Left ventricle myocardium inferior (tissue), 1 donor: ENCODE measurements at places on chromosomes 1 and 21. TPM values are rescaled to one million over a fixed set of nuclear protein-coding genes. Genes with fewer than 3 reads are reported as not detected.
A peak's percentile ranks its signal among the peaks of the same experiment; 100 is the strongest.

RBM11 gene
- total RNA-seq: 0.30 TPM

SPRR5 gene
- not detected for total RNA-seq

SERINC2 gene
- total RNA-seq: 1.6 TPM

TP73 gene
- 0.05 TPM for total RNA-seq

AKNAD1 gene
- not detected for total RNA-seq

TNNT2 gene
- 8,708 TPM for total RNA-seq

C1QC gene
- total RNA-seq: 76.6 TPM

AVPR1B gene
- total RNA-seq: not detected

AGMAT gene
- total RNA-seq: not detected

RNU1-1 gene
- 6,072 TPM for total RNA-seq

SLC6A17 gene
- total RNA-seq: not detected

SRRM1 gene
- 60.8 TPM for total RNA-seq

SYTL1 gene
- total RNA-seq: 1.1 TPM

- no peak for DNase-seq
Measured at GRCh38 chr1:243213045-243213787, 41.9 kb downstream of the CEP170 start.

- no peak for DNase-seq
Measured at GRCh38 chr1:166113630-166114029, 53.2 kb downstream of the FAM78B start.

DNA sequence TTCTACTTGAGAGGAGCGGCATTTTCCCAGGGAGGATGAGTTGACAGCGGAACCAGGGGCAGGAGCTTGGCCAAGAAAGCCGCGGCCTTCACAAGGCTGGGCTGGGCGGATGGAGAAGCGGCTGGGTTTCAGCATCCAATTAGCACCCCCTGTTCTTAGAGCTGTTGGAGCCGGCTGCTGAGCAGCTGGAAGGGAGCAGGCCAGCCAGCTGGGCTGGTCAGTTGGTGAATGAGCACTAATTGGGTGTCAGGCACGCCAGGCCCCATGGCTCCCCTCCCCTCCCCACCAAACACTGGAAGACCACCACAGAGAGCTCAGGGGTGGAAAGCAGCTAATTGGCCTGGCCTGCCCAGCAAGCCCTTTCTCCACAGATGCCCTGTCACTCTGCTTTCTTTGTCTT is 245.6 kb downstream of the RRAGC start:
- DNase-seq: peak; percentile 40

- no peak for DNase-seq
Measured at GRCh38 chr1:18557621-18558465, 72.8 kb upstream of the PAX7 start.

DNA sequence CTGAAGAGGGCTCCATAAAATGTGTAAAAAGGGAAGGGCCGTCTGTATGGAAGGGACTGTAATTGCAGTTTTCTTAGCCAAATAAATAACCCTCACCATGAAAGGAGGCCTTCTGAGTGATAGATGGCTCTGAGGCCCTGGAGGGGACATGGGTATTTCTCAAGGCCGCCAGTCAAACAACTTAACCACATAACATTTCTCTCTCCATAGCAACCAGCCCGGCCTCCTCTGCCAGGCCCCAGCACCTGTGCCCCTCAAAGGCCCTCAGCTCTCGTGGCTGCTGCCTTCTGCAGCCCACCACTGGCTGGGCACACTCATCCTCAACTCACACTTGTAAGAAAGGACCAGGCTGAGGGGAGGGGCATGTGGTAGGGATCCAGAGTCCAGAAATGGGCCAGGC is 57.0 kb upstream of the GJB5 start:
- no peak for DNase-seq

GRCh38 chr1:10830961-10831668 is 34.7 kb upstream of the CASZ1 start:
- DNase-seq: no peak

DNA sequence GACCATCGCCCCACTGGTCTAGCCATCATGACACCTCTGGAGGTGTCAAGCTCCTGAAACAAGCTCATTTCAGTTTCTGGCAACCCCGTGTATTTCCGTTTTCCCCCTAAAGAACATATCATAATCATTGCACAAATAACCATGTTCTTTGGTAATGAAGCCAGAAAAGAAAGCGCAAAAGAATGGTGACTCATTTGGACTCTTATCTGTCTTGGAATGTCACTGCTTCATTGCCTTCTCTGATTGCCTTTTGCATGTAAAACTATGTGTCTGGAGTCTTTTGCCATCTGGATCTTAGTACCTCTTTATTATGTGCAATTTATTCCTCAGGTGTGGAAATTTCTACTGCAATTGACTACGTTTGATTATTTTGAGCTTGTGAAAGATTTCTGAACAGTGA is 110.5 kb downstream of the COLGALT2 start:
- no peak for DNase-seq

DNA sequence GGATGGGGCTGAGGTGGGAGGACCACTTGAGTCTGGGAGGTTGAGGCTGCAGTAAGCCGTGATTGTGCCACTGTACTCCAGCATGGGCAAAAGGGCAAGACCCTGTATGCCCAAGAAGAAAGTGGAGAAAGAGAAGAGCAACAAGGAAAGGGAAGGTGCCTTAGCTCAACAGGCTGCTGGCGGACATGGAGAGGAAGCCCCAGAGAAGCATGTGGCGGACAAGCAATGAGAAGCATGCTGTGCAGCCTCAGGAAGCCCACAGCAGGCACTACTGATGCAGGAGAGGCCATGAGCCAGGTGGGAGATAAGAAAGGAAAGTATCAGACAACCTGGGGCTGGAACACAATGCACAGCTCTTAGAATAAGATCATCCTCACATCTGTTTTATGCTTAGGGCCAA is 32.6 kb upstream of the GNG4 start:
- no peak for DNase-seq

GRCh38 chr1:207398986-207399385 is 55.1 kb upstream of the CR2 start:
- DNase-seq: no peak

- DNase-seq: no peak
Measured at GRCh38 chr1:22808186-22808675, 97.6 kb downstream of the EPHB2 start.

DNA sequence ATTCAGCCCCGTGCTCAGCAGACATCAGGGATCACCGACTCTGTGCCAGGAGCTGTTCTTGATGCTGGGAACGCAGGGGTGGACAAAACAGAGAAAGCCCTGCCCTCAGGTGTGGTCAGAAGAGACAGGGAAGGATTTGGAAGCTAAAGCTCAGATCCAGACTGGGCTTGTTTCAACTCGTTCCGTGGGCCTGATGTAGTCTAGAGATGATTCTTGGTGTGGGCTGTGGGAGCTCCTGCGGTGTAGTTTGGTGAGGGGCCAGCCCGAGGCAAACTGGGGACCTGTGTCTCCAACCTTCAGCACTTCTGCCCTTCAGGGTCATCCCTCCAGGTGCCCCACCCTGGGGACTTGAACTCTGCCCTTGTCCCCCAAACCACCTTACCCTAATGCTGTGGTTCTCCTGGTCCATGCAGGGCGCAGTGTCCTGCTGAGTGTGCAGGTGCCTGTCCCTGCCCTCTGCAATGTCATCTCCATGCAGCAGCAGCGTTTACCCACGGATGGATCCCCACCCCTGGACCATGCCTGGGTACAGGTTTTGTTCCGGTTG is 17.3 kb upstream of the ABCG1 start:
- no peak for DNase-seq

DNA sequence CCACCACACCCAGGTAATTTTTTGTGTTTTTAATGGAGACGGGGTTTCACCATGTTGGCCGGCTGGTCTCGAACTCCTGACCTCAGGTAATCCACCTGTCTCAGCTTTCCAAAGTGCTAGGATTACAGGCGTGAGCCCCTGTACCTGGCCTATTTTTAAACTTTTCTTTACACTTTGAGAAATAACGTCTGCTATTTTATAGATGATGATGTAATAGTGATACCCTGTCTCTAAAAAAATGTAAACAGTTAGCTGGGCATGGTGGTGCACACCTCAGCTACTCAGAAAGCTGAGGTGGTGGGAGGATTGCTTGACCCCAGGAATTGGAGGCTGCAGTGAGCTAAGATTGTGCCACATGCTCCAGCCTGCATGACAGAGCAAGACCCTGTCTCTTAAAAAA is 47.9 kb downstream of the RALGPS2 start:
- no peak for DNase-seq

- no peak for DNase-seq
Measured at GRCh38 chr1:193299038-193299437, 112.6 kb upstream of the B3GALT2 start.

GRCh38 chr21:32687643-32688345 is 40.0 kb downstream of the SYNJ1 start:
- DNase-seq: no peak

DNA sequence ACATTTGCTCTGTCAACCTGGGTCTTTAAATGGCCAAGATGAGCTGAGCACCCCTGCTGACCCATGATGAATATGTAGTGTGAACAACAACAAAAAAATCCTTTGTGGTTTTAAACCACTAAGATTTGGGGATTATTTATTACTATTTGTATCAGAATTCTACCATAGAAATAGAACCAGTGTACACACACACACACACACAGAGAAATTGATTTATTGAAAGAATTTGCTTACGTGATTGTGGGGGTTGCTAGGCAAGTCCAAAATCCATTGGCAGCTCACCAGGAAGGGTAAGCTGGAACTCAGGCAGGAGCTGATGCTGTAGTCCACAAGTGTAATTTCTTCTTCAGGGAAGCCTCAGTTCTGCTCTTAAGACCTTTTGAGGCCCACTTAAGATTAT is 82.5 kb upstream of the MAP1LC3C start:
- DNase-seq: no peak

DNA sequence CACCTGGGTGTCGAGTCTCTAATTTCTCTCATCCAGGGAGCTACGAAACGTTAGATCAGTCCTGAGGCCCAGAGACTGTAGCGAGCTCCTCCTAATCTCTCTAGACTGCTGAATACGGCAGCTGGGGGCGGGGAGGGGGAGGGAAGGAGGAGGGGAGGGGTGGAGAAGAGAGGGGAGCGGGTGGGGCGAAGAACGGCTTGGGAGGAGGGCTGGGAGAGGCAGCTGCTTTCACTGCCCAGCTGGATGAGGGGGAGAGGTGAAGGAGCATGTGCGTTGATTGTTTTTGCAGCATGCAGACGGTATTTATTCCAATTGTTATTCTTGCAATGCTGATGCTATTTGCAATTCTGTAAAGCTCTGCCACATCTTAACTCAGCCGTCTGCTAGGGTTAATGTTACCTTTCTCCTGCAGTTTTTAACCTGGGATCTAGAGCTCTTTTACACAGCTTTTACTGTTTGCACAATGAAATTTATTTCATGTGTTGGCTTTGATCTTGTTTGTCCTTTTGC is 790 bp downstream of the DNAJC6 start:
- peak; percentile 25 for DNase-seq

GRCh38 chr1:63732666-63733065 is 41.2 kb upstream of the ROR1 start:
- DNase-seq: no peak

DNA sequence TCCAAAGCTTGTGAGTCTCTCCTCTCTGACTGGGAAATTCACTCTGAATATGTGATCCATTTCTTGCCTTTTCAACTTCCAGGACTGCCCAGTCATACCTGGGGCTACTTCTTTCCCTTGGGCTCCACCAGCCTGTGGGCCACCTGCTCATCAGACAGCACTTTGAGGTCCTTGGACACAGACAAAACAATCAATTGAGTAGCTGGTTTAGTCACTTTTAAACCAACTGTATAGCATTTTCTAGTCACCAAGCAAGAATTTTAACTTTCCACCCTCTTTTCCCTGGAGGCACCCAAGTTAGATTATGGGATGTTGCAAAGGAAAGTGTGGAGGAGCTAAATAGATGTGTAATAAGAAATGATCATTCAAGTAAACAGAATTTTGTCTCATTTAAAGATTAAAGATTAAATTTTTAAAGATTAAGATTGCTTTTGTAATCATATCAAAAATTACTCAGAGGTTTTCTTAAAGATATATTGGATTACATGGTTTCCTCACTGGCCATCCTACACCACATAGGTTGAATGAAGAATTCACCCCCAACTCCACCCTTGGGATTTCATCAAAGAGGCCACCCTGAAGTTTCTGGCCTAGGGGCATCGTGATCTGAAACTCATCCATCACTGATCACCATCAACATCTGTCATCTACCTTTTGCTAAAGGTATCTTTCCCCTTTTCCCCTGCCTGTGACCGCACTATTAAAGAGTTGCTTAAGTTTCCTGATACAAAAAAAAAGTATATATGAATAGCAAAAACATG is 219.2 kb upstream of the NR5A2 start:
- no peak for DNase-seq

- peak; percentile 58 for DNase-seq
Measured at GRCh38 chr1:203202431-203203245, 16.1 kb upstream of the CHI3L1 start.

DNA sequence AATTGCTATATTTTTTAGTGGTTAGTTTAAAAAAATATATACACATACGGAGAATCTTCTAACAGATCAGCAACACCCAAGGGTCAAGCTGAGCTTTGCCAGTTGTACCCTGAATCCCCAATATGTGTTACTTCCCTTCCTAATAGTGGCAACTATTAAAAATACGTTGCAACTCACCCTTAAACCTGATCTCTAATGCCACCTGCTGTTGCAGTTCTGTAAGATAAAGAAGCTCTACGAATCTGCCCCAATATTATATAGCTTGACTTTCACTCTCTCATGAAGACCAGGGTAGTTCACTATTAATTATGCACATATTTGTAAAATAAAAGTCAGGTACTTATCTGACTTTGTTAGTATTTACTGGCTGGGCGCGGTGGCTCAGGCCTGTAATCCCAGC is 58.4 kb downstream of the ASH1L start:
- DNase-seq: no peak

DNA sequence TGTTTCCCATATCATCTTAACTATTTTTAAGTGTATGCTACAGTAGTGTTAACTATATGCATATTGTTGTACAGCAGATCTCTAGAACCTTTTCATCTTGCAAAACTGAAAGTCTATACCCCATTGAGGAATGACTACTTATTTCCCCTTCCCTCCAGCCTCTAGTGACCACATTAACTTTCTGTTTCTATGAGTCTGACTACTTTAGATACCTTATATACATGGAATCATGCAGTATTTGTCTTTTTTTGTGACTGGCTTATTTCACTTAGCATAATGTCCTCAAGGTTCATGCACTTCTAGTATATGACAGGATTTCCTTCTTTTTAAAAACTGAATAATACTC is 96.5 kb upstream of the BTG3 start:
- no peak for DNase-seq

DNA sequence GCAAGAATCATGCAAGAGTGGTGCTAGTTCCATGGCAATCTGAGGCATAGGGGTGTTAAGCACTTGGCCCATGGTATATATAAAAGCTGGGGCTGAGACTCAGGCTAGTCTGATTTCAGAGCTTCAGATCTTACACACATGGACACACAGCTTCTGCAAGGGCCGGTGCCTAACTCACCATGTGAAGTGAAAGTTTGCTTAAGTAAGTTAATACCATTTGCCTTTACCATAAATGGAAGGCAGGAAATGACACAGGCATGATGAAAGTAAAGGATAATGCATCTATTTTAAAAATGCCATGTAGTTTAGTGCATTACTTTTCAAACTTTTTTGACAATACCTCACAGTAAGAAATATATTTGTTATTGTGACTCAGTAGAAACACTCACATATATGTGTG is 122.6 kb downstream of the KCNJ6 start:
- no peak for DNase-seq
